ENCODE measurements at places on chromosomes 11 and 22.

DNA sequence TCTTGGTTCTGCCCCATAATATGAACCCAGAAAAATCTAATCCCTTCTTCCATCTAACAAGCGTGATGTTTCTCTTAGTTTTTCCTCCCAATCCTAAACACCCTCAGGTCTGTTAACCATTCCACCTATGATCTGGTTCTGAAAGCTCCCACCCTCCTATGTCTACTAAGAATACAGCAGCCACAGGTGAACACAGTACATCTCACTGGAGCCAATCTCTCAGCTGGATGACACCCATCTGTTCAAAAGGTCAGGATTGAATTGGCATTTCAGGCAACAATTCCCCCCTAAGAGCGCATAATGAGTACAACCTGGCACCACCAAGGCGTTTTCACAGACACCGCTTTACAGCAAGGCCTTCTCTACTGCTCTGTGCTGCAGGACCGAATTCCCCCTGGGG is 19.0 kb upstream of the APOA1 start:
- no peak for DNase-seq

GRCh38 chr11:47165253-47165840 is 11.3 kb downstream of the ARFGAP2 start:
- DNase-seq = no peak

DNA sequence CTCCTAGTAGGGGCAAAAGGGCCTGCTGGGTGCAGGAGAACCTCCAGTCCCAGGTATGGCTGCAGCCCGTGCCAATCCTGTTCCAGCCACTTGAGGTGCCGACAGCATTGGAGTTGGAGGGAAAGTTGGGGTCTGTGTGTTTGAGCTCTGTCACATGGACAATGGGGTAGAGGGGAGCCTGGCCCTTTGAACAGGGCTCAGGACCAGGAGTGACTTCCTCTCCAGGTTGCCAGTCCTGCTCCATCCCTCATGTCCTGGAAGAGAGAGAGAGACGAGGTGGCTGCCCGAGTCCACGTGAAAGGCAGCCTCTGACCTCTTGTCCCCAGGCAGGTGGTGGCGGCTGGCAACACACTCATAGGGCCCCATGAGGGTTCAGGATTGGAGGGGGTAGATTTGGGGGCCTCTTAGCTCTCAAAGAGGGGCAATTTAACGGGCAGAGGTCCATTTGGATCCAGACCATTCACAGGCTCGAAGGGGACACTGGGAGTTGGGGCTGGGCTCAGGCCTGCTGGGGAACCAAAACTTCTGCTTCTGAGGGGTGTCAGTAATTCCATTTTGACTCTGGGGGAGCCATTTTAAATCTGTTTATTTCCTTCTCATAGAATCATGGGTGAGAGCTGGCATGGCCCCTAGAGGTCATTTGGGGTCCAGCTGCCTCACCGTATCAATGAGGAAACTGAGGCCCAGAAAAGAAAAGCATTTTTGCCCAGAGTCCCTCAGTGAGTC is 4.1 kb downstream of the ADORA2A start:
- DNase-seq = no peak

DNA sequence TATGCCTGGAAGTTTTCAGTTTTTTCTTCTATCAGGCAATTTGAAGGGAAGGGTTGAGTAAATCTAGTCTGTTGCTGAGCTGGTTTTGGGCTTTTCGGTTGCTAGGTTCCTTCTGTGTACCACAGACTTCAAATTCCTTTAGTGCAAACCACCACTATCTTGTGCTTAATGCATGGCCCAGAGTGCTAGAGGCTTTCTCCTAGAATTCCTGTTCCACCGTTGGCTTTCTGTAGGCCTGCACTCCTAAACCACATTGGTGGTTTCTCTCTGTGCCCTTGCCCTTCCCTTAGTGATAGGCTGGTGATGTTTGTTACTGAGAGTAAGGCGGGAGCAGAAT is 47.1 kb upstream of the CTSC start:
- DNase-seq = no peak

- no peak for DNase-seq
These were observed 17.9 kb downstream of the CD5 start for GRCh38 chr11:61120099-61120705.

- DNase-seq = no peak
These were observed 984.0 kb downstream of the BRD1 start for GRCh38 chr22:48843640-48844039.

DNA sequence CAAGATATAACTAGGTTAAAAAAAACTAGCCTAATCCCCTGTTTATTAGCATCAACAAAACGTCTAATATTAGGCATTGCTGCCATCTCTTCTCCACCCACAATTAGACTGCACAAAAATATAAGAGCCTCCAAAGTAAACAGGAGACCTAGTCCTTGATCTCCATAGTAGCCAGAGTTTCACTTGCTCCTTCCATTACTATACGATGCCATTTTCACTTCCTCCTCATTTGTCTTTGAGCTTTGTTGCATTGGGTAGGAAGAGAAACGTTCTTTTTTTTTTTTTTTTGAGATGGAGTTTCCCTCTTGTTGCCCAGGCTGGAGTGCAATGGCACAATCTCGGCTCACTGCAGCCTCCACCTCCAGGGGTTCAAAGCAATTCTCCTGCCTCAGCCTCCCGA is 42.3 kb upstream of the RDX start:
- no peak for DNase-seq

DNA sequence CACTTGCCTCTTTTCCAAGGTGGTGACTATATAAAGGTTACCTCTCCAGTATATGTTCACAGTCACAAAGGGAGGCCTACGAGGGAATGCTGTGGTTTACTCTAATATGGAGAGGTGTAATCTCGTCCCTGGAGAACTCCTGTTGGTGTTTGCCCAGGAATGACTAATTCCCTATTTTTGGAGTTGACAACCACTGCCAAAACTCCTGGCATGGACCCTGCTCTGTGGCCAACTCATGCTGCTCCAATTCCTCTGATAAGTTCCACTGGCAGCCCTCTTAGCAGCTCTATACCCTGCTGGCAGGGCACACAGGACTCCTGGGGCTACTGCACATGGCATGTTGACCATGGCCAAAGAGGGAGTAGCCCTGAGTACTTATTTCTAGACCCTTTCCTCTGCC is 418.7 kb upstream of the ANO5 start:
- DNase-seq = no peak

DNA sequence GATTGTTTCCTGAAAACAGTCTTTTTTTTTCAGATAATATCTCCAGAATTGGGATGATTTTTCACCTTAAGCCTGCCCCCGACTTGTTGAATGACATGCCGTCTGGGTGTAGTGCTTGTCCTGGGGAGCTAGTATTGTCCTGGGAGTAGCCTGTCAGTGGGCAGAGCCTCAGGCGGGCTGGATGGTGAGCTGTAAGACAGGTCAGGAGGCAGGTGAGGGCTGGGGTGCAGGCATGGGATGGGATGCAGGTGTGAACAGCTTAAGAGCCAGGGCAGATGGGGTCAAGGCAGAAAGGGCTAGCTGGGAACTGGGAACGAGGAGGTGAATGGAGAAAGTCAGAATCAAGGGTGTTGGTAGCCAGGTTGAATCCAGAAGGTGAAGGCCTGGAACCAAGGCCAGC is 200.2 kb downstream of the CSNK2A3 start:
- DNase-seq = no peak

DNA sequence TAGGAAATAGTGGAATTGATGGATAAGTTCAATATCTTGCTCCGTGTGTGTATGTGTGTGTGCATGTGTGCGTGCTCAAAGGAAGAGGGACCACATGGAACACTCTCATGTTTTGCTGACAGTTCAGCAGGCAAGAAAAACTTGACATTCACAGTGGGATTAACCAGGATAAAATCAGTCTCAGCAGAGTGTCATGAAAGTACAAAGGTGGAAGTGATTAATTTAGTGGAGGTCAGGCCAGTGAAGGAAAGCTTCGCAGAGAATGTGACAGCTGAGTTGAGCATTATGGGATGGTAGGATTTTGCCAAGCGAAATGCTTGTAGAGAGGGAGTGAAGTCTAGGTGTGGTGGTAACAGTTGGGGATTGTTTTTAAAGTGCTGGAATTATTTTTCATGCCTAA is 15.7 kb upstream of the FBXO3 start:
- DNase-seq = no peak

DNA sequence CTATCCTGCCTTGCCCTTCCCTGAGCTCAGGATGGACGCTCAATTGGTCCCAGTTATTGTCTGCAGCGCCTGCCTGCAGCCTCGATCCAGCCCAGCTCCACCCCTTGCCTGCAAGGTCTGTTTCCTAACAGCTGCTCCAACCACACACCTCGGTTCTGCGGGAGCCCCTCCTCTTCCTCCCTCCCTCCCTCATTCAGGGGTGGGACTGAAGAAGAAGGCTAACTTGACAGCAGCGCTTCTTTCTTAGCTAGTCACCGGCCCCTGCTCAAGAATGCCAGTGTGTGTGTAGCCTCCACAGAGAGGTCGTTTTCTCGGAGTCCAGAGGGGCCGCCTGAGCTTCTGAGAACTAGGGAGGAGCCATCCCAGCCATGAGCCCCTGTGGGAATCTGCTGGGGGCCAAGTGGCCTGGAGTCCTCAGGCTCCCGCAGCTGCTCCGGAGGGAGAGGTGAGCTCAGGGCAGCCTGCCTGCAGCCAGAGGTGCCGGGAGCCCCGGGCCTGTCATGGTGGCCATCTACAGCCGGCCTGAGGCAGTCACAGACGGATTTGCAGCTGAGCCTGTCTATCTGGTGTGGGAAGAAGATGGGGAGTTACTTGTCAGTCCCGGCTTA is 36.1 kb downstream of the LIMK2 start:
- DNase-seq = peak; percentile 84

- no peak for DNase-seq
These were observed 11.4 kb downstream of the PRSS23 start for GRCh38 chr11:86811637-86812321.

DNA sequence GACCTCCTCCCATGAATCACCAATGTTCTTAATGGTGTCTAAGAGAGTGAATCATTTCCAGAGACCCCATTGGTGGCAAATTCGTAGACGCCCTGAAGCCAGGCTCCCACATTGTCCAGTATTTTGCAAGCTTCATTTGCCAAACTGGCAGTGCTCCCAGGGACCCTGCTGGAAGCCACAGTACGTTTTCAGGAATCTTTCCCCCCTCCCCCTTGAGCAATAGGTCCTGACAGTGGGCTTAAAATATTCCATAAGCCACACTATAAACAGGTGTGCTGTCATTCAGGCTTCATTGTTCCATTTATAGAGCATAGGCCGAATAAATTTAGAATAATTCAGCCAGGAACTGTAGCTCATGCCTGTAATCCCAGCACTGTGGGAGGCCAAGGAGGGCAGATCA is 125.3 kb downstream of the MORC2 start:
- no peak for DNase-seq

- DNase-seq = peak; percentile 18
These were observed 71.6 kb downstream of the LRP5 start for GRCh38 chr11:68383976-68384501.

DNA sequence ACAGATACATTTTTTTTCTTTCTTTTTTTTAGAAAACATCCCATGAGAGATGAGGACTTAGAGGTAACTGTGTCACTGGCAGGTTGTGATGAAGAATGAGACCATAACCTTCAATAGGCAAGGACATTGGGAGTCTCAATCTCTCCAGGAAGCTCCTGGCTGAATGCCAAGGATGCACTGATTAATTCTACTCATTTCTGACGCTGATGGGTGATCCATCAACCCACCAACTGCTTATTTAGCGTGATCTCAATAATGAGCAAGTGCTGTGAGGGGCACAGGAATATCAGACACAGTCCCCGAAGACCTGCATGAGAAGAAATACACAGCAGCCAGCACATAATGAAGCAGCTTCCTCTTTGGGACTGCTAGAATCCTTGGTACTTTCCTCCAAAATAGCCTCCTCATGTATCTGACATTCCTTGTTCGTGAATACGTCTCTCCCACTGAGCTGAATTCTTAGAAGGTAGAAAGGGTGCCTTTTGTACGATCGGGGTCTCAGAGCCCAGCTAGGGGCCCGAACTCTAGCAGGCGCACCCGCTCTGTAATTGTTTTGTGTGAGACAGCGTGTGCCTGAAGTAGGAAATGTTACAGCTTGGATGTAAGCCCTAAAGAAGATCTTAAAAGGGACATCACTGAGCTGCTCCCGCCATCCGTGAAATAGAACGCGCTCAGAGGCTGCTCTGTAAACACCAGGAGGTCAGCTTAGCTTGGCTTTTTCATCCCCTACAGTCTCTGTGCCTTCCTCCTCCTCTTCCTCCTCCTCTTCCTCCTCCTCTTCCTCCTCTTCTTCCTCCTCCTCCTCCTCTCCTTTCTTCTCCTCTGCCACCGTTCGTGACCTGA is 7.2 kb downstream of the CLMP start:
- DNase-seq = no peak

GRCh38 chr11:44008088-44008501 is 39.7 kb upstream of the ACCSL start:
- no peak for DNase-seq

GRCh38 chr22:45358127-45358526 is 48.4 kb downstream of the FAM118A start:
- no peak for DNase-seq

GRCh38 chr22:38066381-38067027 is 9.3 kb downstream of the PICK1 start:
- no peak for DNase-seq

GRCh38 chr11:133497477-133498140 is 34.7 kb downstream of the OPCML start:
- no peak for DNase-seq

DNA sequence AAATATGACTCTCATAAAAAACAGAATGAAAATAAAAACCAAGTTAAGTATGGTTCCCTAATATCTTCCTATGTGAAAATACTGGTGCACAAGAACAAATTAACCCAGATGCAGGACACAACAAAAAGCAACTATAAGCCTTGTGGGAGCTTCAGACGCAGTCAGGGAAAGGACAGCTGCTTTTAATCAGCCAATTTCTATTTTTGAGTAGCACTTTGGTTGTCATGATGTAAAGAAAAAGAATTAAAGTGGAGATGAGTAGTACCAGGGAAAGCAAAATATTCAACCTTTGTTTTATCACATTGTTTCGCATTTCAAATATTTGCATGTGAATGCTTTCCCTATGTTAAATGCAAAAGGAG is 339.9 kb downstream of the SOX6 start:
- DNase-seq = no peak

DNA sequence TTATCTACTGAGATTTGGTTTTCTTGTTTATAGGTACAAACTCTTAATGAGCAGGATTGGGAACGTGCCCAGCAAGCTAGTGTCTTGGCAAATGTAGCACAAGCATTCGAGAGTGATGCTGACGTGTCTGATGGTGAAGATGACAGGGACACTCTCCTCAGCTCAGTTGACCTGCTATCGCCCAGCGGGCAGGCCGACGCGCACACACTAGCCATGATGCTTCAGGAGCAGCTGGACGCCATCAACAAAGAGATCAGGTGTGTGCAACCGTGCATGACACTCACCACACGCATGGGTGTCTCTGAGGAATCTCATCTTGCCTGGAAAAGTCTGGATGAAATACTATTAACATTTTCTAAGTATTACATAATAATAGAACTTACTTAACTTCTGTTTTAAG is 54.7 kb upstream of the CTTN start:
- DNase-seq = no peak

All from Kasumi-1 (cell line).